Hematopoietic multipotent progenitor cell treated with erythropoietin and hydrocortisone succinate and interleukin-3 and kit ligand, for 4 days (in vitro differentiated cells): ENCODE measurements at places on chromosomes 13 and 19.
A peak's percentile ranks its signal among the peaks of the same experiment; 100 is the strongest.

DNA sequence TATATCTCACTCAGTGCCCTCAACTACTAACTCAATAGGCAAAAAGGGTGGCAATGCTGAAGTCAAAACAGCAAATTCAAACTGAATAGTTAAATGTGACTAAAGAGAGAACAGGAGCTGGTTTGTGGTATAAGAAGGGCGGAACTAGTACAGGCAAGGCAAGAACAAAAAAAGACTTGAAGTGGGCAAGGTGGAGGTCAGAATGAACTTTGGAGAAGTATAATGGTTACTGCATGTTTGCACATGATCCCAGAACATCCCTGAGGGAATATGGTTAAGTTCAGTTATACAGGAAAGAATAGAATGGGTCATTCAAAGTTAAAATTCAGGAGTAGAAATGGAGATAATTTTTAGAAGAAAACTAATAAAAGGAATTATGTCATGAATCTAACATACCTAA, 85.5 kb downstream of the DIAPH3 start:
- DNase-seq: no peak

- DNase-seq: no peak
These were observed 8.4 kb downstream of the WIZ start for GRCh38 chr19:15441317-15441716.

DNA sequence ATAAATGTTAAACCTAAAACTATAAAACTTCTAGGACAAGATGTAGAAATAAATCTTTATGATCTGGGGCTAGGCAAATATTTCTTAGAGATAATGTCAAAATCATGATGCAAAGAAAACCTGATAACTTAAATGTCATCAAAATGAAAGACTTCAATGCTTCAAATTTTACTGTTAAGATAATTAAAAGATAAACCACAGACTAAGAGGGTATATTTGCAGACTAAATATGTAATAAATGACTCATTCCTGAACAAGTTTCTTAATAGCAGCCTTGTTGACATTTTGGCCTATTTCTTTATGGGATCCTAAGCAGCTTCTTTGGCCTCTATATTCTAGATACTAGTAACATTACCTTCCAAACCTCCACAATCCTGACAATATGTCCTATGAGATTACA, 2878.3 kb upstream of the PCDH20 start:
- DNase-seq: no peak

- no peak for DNase-seq
These were observed 24.4 kb downstream of the B3GLCT start for GRCh38 chr13:31224174-31224669.

- no peak for DNase-seq
These were observed 84.0 kb upstream of the TDRD3 start for GRCh38 chr13:60312851-60313505.

- DNase-seq: no peak
These were observed 27.6 kb downstream of the MAU2 start for GRCh38 chr19:19348266-19348665.

GRCh38 chr19:6707658-6708018, 12.8 kb downstream of the C3 start:
- no peak for DNase-seq

DNA sequence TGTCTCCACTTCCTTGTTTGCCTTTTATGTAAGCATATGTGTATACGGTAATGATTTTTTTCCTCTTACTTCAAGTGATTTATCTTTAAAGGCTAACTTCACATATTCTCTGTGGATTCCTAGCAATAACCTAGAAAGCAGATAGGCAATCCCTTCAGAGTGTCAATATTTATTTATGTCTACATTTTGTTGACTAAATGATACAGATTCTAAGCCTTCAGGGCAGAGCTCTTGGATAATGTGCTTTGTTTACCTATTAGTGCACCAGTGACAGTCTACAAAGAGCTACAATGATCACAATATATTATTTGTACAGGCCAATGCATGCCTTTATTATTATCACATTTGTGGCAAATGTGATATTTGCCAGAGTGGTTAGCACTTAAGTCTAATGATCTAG, 406.2 kb downstream of the EFNB2 start:
- DNase-seq: no peak

DNA sequence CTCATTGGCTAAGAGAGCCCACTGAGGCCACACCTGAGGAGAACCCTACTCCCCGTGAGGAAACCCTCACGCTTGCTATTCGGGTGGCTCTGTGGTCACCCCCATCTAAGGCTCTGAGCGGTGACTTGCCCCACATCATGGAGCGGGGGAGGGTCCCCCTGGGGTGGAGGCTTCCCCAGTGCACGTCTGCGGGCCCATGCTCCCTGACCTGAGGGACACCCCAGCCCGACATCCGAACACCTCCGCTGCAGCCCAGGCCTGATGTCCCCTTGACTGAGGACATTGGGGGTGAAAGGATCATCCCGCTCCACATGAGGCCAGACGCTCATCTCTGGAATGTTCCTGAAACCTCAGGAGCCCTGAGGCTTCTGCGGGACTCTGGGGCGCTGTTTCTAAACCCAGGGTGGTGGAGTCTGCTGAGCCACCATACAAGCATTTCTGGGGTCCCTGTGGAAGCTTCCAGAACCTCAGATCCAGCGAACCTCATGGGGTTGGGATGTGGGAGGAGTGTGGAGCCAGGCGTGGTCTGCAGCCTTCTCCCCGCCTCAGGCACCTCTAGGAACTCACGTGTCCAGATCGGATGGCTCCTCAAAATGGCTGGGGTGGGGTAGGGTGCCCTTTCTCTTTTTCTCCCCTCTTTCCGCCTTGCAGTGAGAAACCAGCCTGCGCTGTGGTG, 19.9 kb downstream of the TMED1 start:
- no peak for DNase-seq

- DNase-seq: peak; percentile 49
These were observed 418 bp downstream of the ZNF444 start for GRCh38 chr19:56141417-56141993.

- DNase-seq: no peak
These were observed 26.2 kb downstream of the MAST3 start for GRCh38 chr19:18123819-18124218.

DNA sequence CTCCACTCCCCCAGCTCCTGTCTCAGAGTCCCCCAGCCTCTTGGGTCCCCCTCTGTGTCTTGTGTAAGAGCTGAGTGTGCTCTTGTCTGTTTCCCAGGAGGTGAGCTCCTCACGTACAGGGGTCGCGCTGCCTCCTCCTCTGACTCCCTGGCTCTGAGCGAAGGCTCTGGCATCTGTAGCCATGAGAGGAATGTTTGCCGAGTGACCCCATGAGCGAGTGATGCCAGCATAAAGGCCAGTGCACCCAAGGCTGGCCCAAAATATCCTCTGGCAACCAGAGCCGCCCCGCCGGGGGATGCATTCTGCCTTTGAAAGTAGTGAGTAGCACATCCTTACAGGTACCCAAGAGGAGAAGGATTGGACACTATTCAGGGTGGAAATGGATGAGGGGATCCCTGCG, 26.2 kb upstream of the C19orf12 start:
- no peak for DNase-seq

DNA sequence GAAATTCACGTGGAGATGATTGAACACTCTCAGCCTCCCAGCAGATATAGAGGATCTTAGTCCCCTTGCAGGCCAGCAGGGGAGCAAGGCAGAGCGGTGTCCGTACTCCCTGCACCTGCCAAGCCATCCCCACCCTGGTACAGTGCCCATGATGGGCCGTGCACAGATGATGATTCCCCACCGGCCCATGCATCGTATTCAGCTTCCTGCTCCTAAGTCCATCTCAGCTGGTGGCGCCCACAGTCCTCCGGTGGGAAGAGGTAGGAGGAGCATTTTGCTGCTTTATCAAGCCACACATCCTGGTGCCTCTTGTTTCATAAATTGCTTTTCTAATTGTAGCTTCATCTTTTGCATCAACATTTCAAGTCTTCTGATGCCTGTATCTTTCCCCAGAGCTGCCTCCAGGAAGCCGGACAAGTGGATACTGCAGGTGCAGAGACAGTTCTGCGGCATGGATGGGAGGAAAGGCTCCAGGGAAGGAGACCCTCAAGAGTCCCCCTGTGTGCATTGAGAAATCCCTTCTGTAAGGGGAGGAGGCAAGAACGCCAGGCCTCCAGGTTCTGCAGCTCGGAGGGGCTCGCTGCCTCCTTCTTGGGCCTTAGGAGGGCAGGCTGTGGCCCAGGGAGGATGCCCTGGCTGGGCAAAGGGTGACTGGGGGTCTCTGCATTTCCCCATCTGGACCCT, 55.3 kb downstream of the F2RL3 start:
- no peak for DNase-seq

GRCh38 chr19:2983351-2984214, 6.2 kb downstream of the TLE6 start:
- no peak for DNase-seq

- DNase-seq: no peak
These were observed 1318.5 kb downstream of the PCDH9 start for GRCh38 chr13:65911546-65912193.

GRCh38 chr19:30014770-30015169, 72.7 kb downstream of the URI1 start:
- no peak for DNase-seq

DNA sequence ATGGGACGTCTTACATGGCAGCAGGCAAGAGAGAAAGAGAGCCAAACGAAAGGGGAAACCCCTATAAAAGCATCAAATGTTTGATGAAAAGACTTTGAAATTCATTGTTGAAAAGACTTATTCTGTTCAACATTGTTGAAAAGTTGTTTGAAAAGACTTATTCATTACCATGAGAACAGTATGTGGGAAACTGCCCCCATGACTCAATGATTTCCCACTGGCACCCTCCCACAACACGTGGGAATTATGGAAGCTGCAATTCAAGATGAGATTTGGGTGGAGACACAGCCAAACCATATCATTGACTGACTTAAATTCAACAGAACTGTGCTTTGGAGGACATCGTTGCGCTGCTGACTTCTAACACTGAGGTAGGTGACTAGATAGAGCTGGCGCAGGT, 48.0 kb upstream of the RCBTB2 start:
- DNase-seq: no peak

GRCh38 chr13:24625870-24626849, 54.0 kb upstream of the ATP12A start:
- no peak for DNase-seq

DNA sequence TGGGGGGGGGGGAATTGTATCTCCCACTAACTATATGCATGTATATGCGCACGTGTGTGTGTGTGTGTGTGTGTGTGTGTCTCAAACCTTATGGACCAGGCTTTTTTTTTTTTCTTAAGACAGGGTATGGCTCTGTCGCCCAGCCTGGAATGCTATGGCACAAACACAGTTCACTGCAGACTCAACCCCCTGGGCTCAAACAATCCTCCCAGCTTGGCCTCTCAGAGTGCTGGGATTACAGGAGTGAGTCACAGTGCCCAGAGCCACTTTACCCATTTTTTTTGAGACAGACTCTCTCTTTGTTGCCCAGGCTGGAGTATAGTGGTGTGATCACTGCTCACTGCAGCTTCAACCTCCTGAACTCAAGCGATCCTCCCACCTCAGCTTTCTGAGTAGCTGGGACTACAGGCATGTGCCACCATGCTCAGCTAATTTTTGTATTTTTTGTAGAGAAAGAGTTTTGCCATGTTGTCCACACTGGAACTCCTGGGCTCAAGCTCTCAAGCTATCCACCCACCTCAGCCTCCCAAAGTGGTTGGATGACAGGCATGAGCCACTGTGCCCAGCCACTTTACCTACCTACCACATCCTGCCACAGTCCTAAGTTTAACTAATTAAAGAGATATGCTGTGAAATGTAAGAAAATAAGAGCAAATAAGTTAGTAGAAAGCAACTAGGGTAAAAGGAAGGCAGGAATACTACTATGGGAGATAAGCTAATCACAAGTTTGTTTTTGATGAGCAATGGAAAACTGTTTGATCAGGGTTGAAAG, 2.4 kb downstream of the ZMYM5 start:
- DNase-seq: peak; percentile 13

DNA sequence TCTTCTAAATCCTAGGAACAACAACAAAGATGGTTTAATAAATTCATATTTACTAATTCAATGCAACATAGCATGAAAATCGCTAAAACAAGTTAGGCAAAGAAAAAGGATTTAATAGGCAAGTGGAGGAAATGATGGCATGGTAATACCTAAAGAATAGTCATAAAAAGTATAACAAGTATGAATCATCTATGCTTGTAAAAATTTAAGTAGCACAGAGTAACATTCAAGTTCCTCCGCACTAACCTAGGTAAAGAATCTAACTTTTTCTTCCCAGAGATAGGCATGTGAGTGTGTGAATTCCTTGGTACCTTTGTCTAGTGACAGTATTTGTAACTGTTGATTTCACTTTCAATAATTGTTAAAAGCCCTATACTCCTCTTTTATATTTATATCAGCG, 42.6 kb downstream of the RCBTB2 start:
- no peak for DNase-seq

DNA sequence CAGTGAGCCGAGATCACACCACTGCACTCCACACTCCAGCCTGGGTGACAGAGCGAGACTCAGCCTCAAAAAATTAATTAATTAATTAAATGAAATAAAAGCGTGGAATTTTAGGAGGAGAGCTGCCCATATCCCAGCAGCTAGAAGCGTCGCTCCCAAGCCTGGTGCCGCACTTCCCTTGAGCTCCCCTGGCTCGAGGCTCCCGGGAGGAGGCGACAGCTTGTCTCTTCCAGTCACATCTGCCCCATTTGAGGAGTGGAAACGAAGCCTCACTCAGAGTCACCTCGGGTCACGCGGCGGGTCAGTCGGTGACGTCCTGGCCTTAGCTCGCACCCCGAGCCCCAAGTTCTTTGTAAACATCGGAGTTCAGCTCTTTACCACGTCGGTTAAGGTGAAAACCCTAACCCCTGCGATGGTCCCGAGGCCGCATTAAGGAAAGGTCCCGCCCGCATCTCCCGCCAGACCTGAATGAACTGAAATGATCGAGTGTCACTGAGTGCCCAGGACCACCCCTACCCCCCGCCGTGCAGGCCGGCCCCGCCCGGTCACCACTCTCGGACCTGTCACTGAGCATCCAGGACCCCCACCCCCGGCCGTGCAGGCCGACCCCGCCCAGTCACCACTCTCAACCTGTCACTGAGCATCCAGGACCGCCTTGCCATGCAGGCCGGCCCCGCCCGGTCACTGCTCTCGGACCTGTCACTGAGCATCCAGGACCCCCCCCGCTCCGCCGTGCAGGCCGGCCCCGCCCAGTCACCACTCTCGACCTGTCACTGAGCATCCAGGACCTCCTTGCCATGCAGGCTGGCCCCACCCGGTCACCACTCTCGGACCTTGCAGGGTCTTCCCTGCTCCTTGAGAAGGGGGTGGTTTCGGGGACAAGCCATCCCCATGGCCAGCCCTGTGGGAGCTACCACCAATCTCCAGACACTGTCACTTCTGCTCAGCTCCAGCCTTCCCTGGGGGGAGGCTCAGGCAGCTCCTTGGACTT, 176.9 kb downstream of the KDM4B start:
- no peak for DNase-seq

GRCh38 chr19:17560205-17560595, 4.8 kb downstream of the COLGALT1 start:
- DNase-seq: no peak

- DNase-seq: no peak
These were observed 9.6 kb downstream of the CEBPA start for GRCh38 chr19:33292595-33293254.

DNA sequence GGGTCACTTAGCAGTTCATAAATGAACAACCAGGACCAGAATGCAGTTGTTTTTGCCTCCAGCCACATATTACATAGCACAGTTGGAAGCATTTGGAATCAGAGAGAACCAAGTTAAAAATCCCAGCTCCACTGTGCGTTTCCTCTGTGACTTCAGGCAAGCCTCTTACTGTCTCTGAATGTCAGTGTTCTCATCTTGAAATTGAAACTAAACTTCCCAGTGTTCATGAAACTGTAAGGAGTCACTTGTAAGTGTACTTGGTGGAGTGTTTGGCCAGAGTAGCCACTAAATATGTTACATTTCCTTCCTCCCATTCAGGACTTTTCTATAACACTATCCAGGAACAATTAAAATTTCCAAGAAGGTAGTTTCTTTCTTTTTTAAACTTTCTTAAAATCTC, 276.8 kb downstream of the KCNRG start:
- no peak for DNase-seq
